ENCODE measurements at places on chromosomes 4 and X.

DNA sequence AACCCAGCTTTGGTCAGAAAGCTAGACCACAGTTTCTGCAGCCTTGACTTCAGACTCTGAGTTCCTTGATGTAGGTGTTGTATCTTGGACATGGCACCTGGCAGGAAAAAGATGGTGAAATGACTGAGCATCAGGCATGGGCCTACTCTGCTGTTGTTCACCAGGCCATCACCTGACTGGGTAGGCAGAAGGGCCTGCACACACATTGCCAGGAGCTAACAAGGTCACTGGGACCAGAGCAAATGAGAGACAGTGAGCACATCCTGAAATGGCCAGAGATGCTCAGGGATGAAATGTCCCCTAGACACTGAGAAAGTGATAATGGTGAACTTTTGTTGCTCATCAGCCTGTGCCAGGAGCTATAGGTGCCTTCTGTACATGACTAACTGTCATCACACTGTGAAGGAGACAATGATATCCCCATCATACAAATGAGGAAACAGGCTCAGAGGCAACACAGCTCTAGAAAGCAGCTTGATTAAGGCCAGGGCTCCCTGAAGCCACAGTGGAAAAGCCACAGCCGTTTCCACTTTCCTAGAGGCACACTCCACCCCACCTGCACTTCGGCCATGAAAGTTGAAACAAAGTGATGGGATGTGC, 128.3 kb downstream of the TSPAN5 start:
- DNase-seq = no peak

GRCh38 chr4:2725380-2725779, 30.8 kb downstream of the TNIP2 start:
- DNase-seq = no peak

DNA sequence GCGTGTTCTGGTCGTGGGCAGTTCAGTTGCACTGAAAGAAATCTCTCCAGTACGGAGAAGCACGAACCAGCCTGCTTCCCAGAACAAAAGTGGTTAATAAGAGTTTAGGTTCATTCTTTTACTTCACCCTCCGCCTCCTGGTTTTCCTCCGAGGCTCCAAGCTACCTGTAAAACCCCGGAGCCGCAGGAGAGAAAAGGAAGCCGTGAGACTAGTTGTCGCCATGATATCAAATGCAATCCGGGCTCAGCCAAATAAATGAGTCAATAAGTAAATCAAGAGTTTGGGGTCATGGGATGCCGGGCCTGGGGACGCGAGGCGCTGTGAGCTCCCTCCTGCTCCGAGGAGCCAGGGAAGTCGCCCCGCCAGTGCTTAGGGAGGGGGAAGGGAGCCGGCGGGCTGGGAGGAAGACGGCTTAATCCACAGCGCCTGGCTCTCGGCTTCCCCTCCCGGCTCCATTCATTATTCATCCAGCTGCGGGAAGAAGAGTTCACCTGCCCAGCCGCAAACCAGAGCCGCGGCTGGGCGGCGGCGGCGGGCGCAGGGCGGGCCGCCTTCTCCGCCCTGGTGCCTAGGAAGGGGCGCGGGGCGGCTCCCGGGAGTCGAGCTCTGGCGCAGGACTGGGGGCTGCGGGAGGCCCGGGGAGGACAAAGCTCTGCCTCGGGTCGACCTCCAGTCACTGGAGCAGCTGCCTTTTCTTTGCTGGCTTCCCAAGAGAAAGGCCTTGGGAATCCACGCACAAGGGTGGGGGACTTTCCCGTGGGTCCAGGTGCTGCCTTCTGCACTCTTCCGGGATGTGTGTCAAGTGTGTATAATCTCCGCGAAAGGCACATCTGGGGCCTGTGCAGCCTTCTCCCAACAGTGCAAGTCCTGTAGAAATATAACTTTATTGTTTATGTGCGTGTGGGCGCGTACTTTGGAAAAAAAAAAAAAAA, 1.7 kb downstream of the FRAS1 start:
- DNase-seq = no peak

GRCh38 chr4:103199009-103199408, 866 bp upstream of the CENPE start:
- no peak for DNase-seq

DNA sequence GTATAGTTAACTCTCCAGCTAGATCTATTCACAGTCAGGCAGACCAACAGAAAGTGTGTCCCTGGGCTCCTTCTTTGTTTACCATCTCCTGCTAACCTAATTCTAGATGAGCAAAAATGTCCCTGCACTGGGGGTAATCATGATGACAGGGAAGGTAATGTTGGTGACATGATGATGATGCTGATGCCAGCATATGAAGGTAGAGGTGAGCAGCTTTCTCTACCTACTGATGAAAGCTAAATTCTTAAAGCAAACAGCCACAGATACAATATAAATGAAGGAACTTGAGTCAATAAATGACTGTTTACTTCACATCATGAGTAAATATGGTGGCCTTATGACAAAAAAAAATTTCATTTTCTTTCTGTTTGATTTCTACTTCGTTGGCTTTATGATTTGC, 78.5 kb downstream of the NKX6-1 start:
- DNase-seq = no peak

DNA sequence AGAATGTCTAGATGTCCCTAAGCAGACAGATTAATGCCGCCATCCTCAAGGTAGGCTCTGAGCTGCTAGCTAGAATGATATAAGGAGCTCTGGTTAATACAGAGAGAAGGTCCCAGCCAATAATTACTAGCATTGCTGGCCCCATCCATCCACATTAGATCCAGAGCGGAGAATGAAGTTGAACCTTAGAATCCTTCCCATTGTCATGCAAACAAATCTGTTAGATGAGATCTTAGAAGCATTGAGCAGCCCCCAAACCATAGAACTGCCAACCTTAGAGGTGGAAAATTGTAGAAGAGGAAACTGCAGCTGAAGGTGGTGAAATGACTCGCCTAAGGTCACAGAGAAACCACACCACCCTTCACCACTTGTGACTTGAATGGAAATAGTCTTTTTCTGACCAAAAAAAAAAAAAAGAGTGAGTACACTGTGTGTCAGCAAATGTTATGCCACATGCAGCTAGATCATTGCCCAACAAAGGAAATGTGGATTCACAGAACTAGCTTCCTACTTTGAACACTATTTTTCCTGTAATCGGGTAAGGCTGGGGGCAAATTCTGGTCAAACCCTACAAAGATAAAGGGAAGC, 162.1 kb downstream of the SMIM20 start:
- no peak for DNase-seq

All from activated B cell treated with CpG ODN at 0.5 μM for 24 hours (primary cell).